Hematopoietic multipotent progenitor cell treated with erythropoietin and hydrocortisone succinate and interleukin-3 and kit ligand, for 6 days (in vitro differentiated cells): ENCODE measurements at places on chromosomes 3 and 15.
A peak's percentile ranks its signal among the peaks of the same experiment; 100 is the strongest.

DNA sequence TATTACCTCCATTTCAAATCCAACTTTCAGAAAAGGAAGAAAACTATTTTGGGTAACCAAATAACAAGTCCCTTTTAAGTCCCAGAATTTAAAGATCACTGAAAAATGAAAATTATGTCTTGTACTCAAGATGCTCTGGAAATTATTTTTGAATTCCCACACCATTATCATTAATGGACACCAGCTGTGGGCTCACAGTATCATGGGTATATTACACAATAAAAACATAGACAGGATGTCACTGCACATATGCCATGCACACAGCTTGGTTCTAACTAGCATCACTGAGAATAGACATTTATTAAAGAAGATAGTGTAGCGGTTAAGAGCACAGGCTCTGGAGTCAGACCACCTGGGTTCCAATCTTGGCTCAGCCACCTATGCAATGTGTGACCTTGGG lies 130.4 kb downstream of the FRMD5 start:
- no peak for DNase-seq

DNA sequence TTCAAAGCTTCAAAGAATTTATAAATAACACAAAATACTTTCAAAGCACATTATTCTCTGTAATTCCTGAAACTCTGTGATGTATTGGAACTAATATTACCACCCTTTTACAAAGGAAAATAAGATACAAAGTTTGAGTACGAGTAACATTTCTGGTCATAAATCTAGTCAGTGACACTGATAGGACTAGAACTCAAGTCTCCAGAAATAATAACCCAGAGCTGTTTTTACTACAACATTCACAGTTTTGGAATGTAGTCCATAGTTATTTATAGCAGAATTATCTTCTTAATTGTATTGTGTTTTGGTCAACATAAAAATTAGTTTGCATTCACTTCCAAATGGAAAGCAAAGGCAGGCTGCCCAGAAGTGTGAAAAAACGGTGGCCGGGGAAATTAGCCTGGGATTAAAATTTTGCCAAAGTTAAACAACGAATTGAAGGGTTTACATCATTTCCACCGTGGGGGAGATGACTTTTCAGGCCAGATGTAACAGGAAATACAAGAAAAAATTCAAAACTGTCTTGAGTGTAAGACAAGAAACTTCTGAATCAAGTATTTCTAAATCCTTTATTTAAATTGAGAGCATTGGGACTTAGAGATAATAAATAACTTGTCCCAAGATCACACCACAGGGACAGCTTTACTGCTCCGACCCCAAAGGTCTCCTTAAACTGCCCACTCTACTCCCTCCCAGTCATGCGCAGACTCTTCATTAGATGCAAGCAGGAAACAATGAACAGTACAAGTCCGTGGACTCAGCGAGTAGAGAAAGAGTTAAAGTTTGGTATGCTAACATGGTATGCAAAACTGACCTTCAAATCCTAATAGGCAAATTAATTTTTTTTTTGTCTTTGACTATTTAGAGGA lies 74.3 kb upstream of the VGLL4 start:
- peak; percentile 39 for DNase-seq

- DNase-seq = no peak
These were observed 12.4 kb upstream of the WNT7A start for GRCh38 chr3:13892304-13892703.

- no peak for DNase-seq
These were observed 1124.2 kb downstream of the NAALADL2 start for GRCh38 chr3:175983379-175983778.

DNA sequence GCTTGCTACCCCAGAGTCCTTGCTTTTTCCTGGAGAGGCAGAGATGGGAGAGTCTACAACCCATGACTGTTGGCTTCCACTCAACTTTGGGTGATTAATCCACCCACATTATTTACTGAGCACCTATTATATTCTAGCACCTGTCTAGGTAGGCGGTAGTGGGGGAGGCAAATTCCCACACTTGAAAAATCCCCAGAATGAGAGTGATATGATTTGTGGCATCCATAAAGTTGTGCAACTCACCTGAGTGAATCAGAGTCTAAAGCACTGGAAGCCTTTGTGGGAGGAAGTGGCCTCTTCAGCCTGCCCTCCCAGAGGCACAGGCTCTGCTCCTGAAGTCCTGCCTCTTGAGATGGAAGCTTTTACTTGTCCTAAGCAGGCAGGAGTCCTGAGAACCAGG lies 40.4 kb upstream of the CTNNB1 start:
- no peak for DNase-seq

DNA sequence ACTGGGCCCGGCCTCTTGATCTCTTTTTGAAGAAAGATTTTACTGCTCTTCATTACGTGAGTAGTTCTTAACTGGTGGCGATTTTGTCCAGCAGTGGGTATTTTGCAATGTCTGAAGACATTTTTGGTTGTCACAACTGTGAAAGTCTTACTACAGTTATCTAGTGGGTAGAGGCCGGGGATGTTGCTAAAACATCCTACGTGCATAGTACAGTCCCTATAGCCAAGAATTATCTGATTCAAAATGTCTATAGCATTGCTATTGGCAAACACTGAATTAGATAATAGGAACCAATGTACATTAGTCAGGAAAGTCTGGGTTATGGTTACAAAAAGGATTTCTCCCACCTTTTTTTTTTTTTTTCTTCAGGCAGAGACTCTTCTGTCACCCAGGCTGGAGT lies 38.1 kb downstream of the FOXL2 start:
- DNase-seq = peak; percentile 76

GRCh38 chr3:158169091-158169491 lies 59.2 kb downstream of the RSRC1 start:
- DNase-seq = no peak

DNA sequence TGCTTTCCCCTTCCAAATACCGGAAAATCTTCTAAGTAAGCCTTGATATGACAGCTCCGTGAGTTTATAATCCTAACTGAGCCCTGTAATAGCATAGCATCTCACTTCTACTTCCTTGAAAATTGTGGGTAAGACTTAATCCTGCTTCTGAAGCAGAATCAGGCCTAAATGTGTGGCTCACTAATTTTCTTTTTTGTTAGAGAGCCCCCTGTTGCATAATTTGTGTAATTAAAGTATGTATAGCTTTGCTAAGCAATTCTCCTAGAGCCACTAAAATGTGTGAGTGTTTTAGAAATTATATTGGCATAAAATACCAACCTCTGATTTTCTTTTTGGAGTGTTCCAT lies 304.4 kb downstream of the FGF12 start:
- peak; percentile 9 for DNase-seq

DNA sequence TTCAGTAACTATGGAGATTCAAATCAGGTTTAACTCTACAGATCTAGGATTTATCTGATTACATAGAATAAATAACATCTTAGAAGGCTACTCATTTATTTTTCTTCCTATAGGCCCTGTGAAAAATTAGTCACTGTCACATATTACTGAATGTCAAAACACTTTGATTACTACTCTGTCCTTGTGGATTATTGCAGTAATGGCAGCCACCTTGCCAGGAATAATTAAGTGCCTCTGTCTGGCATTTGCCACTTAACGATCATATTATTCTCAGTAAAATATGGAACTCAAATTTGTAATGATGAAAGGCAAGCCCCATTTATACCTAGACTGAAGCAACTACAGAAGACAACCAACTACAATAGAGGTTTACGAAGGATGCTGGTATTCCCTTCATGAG lies 596.3 kb upstream of the ARPP21 start:
- no peak for DNase-seq

DNA sequence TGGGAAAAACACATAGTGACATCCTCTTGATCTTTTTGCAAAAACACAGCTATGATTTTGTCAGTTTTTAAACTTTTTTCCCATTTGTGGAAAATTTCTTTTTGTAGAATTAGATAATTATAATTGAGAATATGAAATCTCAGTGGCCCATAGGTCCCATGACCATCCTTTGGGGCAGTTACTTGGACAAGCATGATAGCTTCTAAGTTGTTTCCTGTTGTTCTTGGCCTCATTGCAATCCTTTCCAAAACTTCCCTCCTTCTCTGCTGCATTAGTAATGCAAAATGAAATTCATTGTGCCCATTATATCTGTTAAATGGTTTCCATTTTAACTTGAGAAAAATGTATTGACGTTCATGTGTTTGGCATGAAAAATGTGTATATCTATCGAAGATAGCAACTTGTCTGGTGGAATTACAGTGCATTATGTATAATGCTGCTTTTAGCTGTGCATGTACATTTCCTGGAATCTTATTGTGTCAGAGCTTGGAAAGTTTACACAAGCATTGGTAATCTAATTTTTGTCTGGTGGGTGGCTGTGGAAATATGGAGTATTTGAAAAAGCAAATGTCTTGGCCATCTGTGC lies 70.0 kb downstream of the MDFIC2 start:
- no peak for DNase-seq

- DNase-seq = no peak
These were observed 218.5 kb downstream of the ITPR1 start for GRCh38 chr3:4711680-4711992.
